ENCODE measurements at places on chromosomes 6 and 20. TPM values are rescaled to one million over a fixed set of nuclear protein-coding genes. Genes with fewer than 3 reads are reported as not detected.

DNA sequence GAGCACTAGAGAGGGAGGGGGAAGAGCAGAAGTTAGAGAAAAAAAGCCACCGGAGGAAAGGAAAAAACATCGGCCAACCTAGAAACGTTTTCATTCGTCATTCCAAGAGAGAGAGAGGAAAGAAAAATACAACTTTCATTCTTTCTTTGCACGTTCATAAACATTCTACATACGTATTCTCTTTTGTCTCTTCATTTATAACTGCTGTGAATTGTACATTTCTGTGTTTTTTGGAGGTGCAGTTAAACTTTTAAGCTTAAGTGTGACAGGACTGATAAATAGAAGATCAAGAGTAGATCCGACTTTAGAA, 2.0 kb downstream of the ID4 start:
- no peak for DNase-seq

Gene TULP1
- total RNA-seq: not detected

Gene PLN
- 5.4 TPM for total RNA-seq

Gene RBPJL
- not detected for total RNA-seq

GRCh38 chr20:49905415-49906091, 9.8 kb downstream of the SPATA2 start:
- no peak for DNase-seq

- DNase-seq: no peak
These were observed 26.9 kb downstream of the RRAGD start for GRCh38 chr6:89385156-89385667.

GRCh38 chr6:1315201-1315559, 3.3 kb downstream of the FOXQ1 start:
- no peak for DNase-seq

DNA sequence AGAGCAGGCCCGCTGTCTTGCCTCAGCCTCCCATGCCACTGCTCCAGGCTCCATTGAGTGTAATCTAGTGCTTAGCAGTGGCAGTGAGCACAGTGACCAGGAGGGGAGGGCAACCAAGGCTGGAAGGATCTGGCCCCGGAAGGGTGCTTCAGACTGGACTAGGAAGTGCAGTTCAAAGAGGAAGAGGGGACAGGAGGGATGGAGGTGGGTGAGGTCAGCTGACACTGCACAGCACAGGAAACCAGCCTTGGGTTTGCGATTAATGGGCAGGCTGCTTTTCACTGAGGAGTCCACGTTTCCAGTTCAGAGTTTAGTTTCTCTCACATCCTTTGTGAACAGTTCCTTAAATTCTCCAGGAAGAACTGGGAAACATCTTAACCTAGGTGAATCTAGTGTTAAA, 46.9 kb downstream of the CDS2 start:
- no peak for DNase-seq

DNA sequence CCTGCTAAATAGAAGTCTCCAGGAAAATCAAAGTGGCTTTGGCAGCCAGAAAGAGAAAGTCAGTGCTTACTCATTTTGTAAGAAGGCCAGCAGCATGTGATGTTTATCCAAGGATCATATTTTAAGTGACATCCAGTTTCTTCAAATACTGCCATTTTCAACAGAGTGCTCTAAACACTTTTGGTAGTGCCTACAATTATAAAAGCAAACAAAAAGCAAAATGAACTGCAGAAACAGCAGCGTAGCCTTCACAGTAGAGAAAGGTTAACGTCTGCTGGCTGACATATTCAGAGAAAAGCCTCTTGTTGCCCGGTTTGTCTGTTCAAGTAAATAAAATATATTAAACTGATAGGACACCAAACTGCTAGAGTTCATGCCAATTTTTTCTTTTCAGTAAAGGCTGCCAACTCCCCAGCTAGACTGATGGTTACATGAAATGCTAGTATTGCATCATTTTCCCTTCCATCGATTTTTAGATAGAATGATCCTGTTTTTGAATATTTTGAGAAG, 705.7 kb upstream of the SLC35B3 start:
- DNase-seq: no peak

Gene C6orf118
- not detected for total RNA-seq

GRCh38 chr20:19775353-19776253, 17.5 kb downstream of the RIN2 start:
- no peak for DNase-seq

DNA sequence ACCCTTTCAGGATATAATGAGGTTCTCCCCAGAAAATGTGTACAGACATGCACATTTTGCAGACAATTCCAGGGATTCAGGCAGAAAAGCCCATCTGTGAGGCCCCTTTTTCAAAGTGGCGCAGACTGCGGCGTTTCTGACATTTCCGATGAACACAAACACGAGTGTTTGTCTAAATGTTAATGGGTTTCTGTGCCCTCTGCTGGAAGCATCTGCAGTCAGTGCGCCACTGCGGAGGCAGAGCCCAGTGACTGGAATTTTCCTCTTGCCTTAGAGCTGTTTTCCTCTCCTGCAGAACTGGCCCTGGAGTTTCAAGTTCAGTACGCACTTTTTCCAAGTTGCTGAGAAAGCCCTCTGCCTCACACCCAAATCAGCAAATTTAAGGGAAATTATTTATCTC, 15.3 kb downstream of the ANKRD60 start:
- DNase-seq: no peak

- no peak for DNase-seq
These were observed 145.1 kb downstream of the RIMS1 start for GRCh38 chr6:72031471-72031870.

Gene ANGPT4
- total RNA-seq: not detected

Gene NFKBIL1
- 15.1 TPM for total RNA-seq

Gene FAM209B
- not detected for total RNA-seq

GRCh38 chr20:47464380-47465101, 37.1 kb upstream of the NCOA3 start:
- no peak for DNase-seq

Gene PRICKLE4
- 5.1 TPM for total RNA-seq

GRCh38 chr6:12923644-12924235, 207.2 kb downstream of the PHACTR1 start:
- no peak for DNase-seq

GRCh38 chr6:166626177-166627032, 646 bp downstream of the RPS6KA2 start:
- no peak for DNase-seq

Gene B3GAT2
- total RNA-seq: under 0.01 TPM

- DNase-seq: no peak
These were observed 7.1 kb downstream of the PEX6 start for GRCh38 chr6:42971746-42972327.

GRCh38 chr6:16336056-16336818, 97.8 kb downstream of the GMPR start:
- DNase-seq: no peak

DNA sequence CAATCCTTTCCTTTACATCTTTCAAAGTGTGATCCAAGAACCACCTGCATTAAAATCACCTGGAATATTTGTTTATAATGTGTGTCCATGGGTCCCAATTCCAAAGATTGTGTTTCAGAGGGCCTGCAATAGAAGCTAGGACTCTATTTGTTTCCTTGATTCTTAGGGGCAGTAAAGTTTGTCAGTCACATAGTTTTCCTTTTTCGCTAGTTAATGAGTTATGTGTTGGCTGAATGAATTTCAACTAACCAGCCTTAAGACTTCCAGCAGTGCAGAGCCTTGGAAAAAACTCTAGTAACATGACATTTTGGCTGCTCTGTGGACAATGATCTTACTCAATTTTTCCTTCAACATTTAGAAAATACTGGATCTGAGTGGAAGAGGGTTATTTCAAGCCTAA, 11.3 kb downstream of the FAM217A start:
- DNase-seq: no peak

- DNase-seq: no peak
These were observed 13.8 kb upstream of the PTPRA start for GRCh38 chr20:2859330-2860121.

Gene CST1
- not detected for total RNA-seq

DNA sequence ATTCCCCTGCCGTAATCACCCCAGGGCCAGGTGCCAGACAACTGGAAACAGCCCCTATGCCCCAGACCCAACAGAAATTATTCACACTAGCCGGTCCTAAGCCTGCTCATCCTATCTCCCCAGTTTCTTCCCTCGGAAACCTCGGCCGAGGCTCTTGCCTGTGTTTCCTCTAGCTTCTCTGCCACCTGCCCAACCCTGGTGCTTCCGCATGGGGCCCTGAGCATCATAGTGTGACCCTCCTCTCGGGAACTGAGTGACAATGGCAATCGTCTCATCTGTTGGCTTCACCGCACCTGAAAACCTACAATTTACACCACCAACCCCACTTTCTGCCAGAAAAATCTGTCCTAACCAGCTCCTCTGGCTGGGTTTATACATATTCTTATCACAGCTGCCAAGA, 257.3 kb downstream of the SOD2 start:
- no peak for DNase-seq

Gene AVP
- total RNA-seq: not detected

- DNase-seq: no peak
These were observed 15.9 kb upstream of the WFDC11 start for GRCh38 chr20:45685896-45686295.

GRCh38 chr6:45717715-45718114, 297.9 kb downstream of the CLIC5 start:
- no peak for DNase-seq

- DNase-seq: no peak
These were observed 8.7 kb downstream of the B4GALT5 start for GRCh38 chr20:49704932-49705336.

- no peak for DNase-seq
These were observed 185.8 kb downstream of the QKI start for GRCh38 chr6:163600331-163600730.

DNA sequence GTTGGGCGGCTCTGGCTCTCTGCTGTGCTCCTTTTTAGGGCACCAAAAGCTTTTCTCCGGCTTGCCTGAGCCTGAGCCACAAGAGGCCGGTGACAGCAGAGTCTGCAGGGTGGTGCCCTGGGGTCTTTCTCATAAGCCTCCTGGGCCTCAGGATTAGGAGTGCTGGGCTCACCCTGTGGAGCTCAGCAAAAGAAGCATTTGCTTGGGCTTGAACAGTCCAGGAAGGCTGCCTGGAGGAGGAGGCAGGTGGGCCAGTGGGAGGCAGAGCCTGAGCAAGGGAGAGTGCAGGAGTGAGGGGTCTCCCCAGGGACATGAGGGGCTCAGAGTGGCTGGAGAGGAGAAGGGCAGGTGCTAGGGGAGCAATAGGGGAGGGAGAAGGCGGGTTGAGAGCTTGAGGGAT, 32.9 kb upstream of the MRGBP start:
- no peak for DNase-seq

Gene PSMG4
- total RNA-seq: 9.4 TPM

DNA sequence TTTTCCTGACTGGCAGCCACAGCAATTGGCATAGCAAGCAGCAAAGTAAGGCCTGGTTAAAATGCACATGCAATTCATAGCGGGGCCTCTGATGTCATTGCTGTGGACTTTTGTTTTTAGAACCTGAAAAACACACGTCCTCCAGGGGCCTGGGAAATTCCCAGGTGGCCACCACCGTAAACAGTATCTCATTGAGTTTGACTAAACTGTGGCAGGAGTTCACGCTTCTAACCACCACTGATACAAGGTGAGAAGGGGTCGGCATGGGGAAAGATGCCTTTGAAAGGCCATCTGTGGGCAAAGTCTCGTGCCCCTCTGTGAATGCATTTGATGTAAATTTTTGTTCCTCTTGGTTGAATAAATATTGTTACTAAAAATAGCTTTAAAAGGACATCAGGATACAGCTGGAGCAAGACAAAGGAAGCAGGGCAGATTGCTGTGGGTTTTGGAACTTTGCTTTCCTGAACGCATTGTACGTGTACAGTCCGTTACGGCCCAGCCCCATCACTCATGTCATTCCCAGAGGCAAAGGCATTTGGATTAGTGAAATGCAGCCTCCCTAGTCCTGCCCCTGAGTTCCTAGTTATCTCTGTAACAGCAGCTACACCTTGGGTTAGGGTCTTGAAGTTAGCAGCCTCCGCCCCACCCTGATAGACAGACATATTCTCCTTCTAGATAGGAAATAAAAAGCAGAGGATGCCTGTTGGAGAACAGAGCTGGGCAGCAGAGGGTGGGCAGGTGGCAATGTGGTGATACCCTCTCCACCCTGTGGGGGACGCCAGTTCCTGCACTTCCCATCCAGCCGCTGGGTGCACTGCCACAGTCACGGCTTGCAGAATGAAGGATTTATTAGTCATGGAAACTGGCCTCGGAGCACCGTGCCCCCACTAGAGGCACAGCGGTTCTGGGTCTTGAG, 80.3 kb downstream of the ZDHHC14 start:
- no peak for DNase-seq

DNA sequence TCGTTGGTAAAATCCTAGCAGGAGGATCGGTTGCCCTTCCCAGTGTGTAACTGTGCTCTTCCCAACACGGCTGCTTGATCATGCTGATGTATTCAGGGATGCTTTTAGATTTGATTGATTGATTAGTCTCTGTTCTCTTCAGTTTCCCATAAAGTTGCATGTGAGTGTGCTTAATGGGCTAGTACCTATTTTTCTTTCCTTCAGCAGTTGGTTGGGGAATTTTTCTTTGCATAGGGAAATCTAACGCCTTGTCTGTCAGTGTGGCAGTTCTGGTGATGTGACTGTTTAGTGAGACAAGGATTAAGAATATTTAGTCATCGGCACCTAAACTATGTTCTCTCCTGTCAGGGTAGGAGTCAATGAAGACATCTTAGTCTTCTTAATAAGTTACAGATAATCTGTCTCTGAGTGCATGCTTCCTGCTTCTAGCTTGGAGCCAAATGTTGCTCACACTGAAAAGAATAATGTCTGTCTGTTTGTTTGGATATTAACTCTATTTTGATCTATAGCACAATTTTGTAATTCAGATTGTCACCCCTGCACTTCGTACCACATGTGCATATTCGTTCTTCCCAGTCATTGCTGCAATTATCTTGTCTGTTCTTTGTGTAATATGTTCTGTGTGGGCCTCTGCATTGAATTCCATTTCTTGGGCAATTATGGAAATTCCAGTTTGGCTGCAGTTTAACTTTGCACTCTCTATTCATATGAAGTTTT, 169.9 kb downstream of the EDN1 start:
- no peak for DNase-seq

DNA sequence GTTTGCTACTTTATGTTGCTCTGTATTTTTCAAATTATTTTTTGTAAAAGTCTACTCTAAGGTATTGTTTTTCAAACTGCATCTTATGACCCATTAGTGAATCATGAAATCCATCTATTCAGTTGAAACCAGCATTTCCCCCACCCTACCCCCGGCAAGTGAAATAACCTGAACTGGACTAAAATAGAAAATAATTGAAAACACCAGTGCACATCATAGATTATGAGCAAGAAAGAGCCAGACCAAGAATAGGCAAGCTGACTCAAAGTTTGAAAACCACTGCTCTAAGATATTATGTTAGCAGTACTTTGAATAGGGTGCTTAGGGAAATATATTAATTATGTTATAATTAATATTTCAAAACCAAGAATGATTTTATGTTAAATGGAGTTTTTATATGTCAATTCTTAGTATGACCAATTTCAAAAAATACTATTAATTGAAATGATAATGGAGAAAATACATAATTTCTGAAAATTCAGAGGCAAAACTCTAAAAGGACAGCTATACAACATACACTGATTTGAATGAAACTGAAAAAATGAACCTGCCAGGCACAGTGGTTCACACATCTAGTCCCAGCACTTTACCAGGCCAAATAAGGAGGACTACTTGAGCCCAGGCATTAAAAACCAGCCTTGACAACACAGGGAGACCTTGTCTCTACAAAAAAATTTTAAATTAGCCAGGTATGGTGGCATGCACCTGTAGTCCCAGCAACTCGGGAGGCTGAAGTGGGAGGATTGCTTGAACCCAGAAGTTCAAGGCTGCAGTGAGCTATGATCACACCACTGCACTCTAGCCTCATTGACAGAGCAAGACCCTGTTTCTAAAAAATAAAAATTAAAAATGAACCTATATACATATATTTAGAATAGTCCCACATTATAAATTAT, 112.0 kb downstream of the CDK19 start:
- DNase-seq: no peak

All from esophagus squamous epithelium (tissue), 5 donors.